ENCODE measurements at places on chromosomes 3 and 15.

GRCh38 chr3:159938714-159939113, 49.9 kb upstream of the IL12A start:
- DNase-seq, result no peak

- no peak for DNase-seq
Measured at GRCh38 chr3:128319107-128319506, 147.6 kb downstream of the DNAJB8 start.

DNA sequence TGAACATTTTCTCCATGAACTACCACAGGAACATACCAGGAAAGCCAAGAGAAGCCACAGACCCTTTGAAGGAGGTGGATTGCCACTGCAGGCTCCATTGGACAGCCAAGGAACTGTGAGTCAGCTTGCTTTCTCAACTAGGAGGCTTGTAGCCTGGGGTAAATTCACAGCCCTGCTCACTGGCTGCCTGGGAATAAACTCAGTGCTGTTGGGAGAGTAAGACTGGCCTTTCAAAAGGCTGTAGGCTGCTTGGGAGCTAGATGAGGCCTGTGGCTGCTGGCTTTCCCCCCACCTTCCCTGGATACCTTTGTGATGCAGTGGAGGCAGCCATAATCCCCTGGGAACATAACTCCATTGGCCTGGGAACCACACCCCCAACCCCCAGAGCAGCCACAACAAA, 223.5 kb upstream of the RBMS3 start:
- DNase-seq, result no peak

GRCh38 chr15:80395616-80396015, 8.6 kb upstream of the ARNT2 start:
- DNase-seq, result no peak

- no peak for DNase-seq
Measured at GRCh38 chr3:146280864-146281263, 30.0 kb upstream of the PLSCR4 start.

GRCh38 chr15:39517122-39517855, 63.6 kb upstream of the THBS1 start:
- peak; percentile 81 for DNase-seq

- DNase-seq, result no peak
Measured at GRCh38 chr3:156373095-156373494, 181.8 kb downstream of the SSR3 start.

DNA sequence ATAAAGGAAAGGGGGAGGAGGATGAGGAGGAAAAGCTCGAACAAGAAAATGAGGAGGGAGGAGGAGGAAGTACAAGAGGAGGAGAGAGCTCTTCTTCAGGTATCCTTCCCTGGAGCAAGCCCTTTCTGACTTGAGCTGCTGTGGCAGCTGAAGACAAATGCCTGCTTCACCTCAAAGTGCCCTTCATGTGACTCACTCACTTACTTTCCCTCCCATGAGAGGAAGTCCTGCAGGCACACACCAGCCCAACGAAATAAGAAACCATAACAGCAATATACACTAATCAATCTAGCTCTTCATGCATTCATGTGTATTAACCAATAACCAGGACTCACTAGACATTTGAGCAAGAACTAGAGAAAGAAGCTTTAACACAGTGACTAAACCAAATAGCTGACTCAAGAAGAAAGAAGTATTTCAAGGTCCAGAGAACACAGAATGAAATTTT, 251.9 kb downstream of the IGSF11 start:
- no peak for DNase-seq

DNA sequence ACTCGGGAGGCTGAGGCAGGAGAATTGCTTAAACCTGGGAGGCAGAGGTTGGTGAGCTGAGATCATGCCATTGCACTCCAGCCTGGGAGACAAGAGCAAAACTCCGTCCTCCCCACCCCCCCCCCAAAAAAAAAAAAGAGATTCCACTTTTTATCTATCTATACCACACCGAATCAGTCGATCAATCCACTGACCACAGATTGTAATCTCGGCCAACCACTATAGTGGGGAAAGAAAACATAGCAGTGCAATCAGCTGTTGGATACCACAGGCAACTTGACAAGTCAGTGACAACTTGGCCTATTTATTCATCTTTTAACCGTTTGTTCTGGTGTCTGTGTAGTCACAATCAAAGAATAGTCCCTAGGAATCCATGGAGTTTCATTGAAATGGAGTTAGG, 299.2 kb downstream of the FHIT start:
- DNase-seq, result peak; percentile 18

DNA sequence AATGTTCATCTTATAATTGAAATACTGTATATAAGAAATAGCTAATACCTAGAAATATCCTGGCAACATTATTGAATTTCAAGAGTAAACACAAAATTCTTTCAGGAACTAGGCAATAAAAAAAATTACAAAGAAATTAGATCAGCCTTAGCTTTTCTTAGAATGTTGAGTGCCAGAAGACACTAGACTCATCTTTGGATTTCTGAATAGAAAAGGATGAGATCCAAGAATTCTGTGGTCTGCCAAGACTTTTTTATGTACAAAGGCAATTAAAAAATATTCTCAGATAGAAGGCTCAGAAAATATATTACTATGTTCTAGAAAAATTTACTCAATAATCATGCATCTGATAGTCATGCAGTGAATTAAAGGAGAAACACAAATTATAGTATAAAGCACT, 294.5 kb upstream of the CDIN1 start:
- no peak for DNase-seq

- no peak for DNase-seq
Measured at GRCh38 chr15:73985101-73985873, 6.8 kb downstream of the STOML1 start.

GRCh38 chr15:88161636-88162035, 94.9 kb downstream of the NTRK3 start:
- DNase-seq, result no peak

GRCh38 chr3:49406571-49407565, 4.9 kb downstream of the RHOA start:
- DNase-seq, result no peak

- DNase-seq, result no peak
Measured at GRCh38 chr15:99433757-99434450, 131.9 kb upstream of the MEF2A start.

- no peak for DNase-seq
Measured at GRCh38 chr3:88863196-88863595, 244.2 kb upstream of the EPHA3 start.

- no peak for DNase-seq
Measured at GRCh38 chr3:147393943-147394883, 12.1 kb downstream of the ZIC4 start.

DNA sequence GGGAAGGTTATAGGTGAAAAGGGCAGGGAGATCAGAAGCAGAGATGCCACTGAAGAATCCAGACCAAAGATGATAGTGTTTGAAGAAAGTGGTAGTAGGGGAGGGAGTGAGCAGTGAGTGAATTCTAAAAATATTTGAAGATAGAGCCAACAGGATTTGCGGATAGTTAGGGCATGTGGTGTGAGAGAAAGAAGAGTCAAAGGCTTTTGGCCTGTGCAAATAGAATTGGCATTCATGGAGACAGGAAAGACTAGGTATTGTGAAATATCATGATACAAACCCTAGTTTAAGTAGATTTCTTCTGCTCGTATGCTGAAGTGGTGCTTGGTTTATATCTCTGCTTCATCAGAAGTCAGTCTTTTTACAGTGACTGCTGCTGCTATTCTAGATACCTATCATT, 224.2 kb upstream of the CFAP20DC start:
- no peak for DNase-seq

GRCh38 chr3:56881841-56882240, 80.1 kb upstream of the ARHGEF3 start:
- DNase-seq, result no peak

DNA sequence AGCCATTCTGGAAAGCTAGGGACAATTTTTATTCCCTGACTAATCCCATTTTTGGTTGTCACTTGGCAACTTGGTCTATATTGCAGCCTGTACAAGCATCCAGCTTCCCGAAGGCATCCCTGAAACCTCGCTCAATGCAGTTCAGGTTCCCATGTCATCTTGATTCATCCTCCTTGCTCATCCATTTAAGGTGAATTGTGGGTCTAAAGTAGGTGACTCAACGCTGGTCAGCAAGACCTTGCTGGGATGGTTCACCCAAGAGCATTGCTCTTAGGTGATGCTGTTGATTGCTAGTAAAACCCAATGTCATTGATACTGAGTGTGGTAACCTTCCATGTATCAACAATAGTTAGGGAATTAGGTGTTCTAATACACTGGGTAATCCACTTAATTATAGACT, 13.1 kb upstream of the RAB8B start:
- DNase-seq, result no peak

DNA sequence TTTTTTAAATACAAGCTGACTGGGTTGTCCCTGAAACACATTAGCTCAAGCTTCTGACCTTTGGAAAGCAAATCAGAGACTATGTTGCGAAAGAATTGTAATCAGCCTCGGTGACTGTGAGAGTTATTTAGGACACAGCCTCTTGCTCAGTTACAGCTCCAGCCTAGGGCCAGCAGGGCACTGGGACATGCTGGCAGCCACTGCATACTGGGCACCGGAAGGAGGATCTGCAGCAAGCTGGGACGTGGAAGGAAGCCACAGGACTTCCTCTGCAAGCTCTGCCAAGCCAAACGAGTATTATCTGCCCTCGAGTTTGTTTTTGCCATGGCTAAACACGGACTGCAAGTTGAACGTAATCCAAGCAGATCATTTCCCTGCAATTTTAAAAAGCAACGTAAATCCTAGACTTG, 24.4 kb upstream of the COPG1 start:
- DNase-seq, result peak; percentile 43

- DNase-seq, result no peak
Measured at GRCh38 chr3:22089284-22089683, 338.3 kb upstream of the ZNF385D start.

DNA sequence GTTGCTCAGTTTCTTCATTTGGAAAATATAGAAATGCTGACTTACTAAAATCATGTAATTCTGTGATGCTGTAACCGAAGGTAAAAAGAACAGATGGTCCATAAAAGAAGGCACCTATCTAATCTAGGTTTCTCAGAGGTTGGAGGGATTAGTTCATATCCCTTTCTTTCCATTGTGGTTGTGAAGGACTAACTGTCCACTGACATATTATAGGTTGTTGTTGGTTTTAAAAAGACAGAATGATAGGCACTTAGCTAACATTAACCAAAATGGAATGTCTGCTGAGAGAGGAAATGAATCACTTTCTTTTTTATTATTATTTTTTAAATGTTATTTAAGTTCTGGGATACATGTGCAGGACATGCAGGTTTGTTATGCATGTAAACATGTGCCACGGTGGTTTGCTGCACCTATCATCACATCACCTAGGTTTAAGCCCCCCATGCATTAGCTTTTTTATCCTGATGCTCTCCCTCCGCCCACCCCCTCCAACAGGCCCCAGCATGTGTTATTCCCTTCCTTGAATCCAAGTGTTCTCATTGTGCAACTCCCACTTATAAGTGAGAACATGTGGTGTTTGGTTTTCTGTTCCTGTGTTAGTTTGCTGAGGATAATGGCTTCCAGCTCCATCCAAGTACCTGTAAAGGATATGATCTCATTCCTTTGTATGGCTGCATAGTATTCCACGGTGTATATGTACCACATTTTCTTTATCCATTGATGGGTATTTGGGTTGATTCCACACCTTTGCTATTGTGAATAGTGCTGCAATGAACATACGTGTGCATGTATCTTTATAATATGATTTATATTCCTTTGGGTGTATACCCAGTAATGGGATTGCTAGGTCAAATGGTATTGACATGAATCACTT, 45.8 kb downstream of the ALDH1A2 start:
- DNase-seq, result no peak

- DNase-seq, result no peak
Measured at GRCh38 chr15:88115486-88116152, 140.9 kb downstream of the NTRK3 start.

GRCh38 chr3:194929578-194929960, 243.9 kb downstream of the FAM43A start:
- no peak for DNase-seq

- no peak for DNase-seq
Measured at GRCh38 chr3:4523710-4524698, 30.9 kb downstream of the ITPR1 start.

DNA sequence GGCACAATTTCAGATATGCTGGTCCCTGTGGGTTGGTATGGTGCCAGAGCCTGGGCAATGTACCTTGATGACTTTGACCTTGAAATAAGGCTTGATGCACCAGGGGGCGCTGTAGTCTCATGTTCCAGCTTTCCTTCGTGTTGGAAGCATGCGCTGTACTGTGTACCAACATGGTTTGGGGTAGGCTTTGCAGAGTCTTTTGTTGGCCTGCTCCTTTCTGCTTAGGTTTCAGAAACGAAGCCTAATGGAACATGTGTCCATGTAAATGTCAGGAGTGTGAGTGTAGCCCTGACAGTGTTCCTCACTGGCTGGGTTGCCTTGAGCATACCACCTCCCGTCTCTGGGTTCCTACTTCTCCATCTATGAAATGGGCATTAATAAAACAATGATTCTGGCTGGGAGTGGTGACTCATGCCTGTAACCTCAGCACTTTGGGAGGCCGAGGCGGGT, 3.6 kb upstream of the CCR4 start:
- DNase-seq, result peak; percentile 76

DNA sequence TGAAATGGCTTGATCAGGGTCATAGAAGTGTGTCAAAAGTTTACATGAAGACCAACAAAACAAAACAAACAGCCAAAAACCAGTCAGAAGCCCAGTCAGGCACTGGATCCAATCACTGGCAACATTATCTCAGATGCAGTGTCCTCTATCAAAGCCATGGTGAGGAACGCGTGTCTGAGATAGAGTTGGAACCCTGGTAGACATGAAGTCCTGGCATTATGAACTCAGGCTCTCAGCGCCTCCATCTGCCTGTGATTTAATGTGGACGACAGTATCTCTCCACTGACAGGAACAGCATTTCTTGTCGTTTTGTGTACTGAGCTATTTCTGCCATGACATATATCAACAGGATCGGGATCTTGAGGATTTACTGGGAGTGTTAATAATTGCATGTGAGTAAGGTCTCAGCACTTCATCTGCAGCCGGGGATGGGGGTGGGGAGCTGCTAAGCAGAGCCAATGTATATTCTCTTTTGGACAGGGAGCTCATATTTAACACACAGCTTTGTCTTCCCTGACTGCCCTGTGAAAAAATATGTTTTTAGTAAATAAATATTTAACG, 1120.0 kb downstream of the IGSF11 start:
- DNase-seq, result no peak

DNA sequence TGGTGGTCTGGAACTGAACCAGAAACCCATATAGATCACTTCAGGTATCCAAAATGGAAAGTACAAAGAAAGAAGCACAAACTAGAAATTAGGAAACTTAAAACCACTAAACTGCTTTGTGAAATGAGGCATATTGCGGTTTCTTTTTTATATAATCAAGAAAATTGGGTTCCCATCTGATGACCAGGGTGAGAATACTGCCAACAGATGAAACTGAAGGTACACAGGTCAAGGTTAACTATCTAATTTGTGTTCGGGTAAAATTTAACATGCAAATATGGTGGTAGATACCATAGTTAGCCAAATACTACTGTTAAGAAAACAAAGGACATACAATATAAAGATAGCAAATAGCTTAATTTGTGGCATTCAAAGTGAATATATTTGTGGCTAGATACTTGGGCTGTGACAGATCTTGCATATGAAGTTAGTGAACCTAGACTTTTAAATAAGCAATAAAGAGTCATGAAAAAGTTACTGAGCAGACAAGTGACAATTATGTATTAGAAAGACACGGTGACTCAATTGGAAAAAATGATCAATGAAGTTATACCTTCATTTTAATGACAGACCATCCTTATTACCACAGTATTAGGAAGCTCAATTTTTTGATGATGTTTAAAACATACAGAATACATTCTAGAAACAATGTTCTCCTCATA, 127.4 kb downstream of the NR2E3 start:
- DNase-seq, result no peak

- no peak for DNase-seq
Measured at GRCh38 chr3:106485802-106486201, 617.0 kb upstream of the CBLB start.

GRCh38 chr3:172309741-172310427, 138.4 kb downstream of the GHSR start:
- no peak for DNase-seq
